ENCODE measurements at places on chromosomes 11 and 22. TPM values are rescaled to one million over a fixed set of nuclear protein-coding genes. Genes with fewer than 3 reads are reported as not detected.
A peak's percentile ranks its signal among the peaks of the same experiment; 100 is the strongest.

GRCh38 chr11:71218789-71219499, 33.4 kb downstream of the SHANK2 start:
- H3K4me1 ChIP-seq = no peaks in the 10 kb centered on the region
- H3K27me3 ChIP-seq = peaks cover 34% of the 10 kb centered on the region
- H3K36me3 ChIP-seq = no peaks in the 10 kb centered on the region
- H3K27ac ChIP-seq = no peak overlapping the region
- peak; percentile 29 for DNase-seq
- no peak overlapping the region for H3K4me3 ChIP-seq

- H3K27me3 ChIP-seq = no peaks in the 10 kb centered on the region
- H3K4me1 ChIP-seq = peaks cover 43% of the 10 kb centered on the region
- H3K27ac ChIP-seq = no peak overlapping the region
- DNase-seq = no peak
These were observed 2.1 kb downstream of the INPPL1 start for GRCh38 chr11:72226701-72227100.

GRCh38 chr11:132648851-132649250, 883.5 kb downstream of the OPCML start:
- no peaks in the 10 kb centered on the region for H3K36me3 ChIP-seq
- DNase-seq = no peak
- H3K4me1 ChIP-seq = peaks cover 15% of the 10 kb centered on the region
- no peaks in the 10 kb centered on the region for H3K27me3 ChIP-seq
- peak overlapping the region; percentile 39 for H3K27ac ChIP-seq
- no peak overlapping the region for H3K4me3 ChIP-seq

GRCh38 chr11:32256466-32256865, 165.6 kb downstream of the RCN1 start:
- no peaks in the 10 kb centered on the region for H3K36me3 ChIP-seq
- H3K27me3 ChIP-seq = peaks cover 7% of the 10 kb centered on the region
- no peak overlapping the region for H3K27ac ChIP-seq
- DNase-seq = no peak

DNA sequence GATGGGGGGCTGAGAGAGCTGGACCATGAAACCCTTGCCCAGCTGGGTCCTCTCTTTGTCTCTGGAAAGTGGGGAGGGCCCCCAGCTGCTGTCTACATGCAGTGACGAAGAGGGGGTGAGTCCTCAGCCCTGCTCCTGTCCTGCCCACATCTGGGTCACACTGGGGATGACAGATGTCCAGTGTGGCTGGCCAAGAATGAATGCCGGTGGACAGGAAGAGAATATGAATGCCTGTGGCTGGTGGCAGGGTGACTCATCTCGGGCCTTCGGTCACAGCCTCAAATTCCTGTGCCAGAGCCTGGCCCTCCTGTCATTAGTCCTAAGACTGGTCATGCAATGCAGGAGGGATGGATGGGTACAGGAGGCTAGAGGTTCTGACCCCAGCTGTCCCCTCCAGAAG, 2.2 kb upstream of the PNPLA3 start:
- no peaks in the 10 kb centered on the region for H3K36me3 ChIP-seq
- H3K27ac ChIP-seq = peak overlapping the region; percentile 30
- no peak overlapping the region for H3K4me3 ChIP-seq
- peaks cover 32% of the 10 kb centered on the region for H3K4me1 ChIP-seq
- no peak for DNase-seq

Gene ADAMTS8
- 1.0 TPM for total RNA-seq

DNA sequence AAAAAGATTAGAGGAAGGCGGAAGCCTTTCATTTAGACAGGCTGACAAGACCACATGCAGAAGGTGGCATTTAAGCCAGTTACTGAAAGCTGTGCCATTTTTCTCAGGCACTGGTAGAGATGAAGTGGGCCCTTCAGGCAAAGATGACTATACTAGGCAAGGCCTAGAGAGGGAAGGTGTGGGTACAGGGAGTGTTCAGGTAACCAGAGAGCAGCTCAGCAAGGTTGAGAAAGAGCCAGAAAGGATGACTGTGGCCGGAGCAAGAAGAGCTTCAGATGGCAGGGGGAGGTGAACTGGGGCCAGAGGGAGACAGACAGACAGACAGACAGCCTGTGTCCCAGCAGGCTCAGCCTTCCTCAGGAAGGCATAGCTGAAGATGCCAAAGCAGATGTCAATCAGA, 88.1 kb upstream of the NARS2 start:
- no peak overlapping the region for H3K4me3 ChIP-seq
- H3K4me1 ChIP-seq = peaks cover 41% of the 10 kb centered on the region

Gene IGSF22
- total RNA-seq = not detected

DNA sequence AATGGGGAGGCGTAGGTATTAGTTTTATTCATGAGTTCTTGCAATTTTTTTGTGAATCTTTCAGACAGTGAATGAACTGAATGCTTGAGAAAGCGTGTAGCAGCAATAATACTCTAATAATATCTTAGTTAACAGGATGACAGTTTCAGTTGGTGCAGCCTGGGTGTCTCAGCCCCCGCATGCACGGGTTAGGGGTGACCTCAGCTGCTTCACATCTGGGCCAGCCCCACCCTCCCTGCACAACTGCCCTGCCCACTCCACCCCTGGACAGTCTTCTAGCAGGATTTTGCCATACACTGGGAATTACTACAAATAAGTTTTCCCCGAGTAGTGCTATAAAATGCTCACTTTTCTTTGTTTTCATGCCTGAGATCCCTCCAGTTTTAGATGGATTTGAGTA, 83.2 kb downstream of the ST3GAL4 start:
- H3K27me3 ChIP-seq = no peaks in the 10 kb centered on the region
- peaks cover 17% of the 10 kb centered on the region for H3K4me1 ChIP-seq
- DNase-seq = no peak
- H3K4me3 ChIP-seq = no peak overlapping the region
- H3K36me3 ChIP-seq = no peaks in the 10 kb centered on the region

DNA sequence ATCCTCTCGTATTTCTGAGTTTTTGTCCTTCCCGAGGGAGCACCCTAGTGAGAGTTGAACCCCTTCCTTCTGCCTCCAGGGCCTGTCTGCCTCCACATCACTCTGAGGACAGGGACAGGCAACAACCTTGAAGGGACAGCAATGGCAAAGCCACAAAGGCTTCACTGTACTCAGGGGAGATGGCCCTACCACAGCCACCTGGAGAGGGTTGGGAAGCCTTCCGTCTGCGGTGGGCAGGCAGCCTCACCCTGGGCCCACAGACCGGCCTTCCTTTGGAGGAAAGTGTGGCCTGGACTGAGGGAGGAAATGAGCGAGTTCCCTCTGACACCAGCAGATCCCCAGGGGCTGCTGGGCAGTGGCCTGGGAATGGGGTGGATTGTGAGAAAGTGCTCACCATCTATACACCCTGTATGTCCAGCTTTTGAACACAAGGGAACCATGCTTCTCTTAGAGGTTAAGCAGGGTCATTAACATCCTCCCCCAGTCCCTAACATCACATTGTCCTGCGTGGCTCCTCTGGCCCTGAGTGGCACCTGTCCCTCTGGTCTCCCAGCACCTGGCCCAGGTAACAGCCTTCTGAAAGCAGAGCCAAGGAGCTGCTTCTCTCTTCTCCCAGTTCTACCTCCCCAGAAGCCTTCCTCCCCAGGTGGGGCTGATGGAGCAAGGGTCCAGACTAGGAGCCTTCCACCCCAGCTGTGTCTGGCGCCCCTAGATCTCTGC, 6.8 kb downstream of the SLC35C1 start:
- H3K27me3 ChIP-seq = no peaks in the 10 kb centered on the region
- peaks cover 26% of the 10 kb centered on the region for H3K4me1 ChIP-seq
- no peak for DNase-seq
- H3K4me3 ChIP-seq = no peak overlapping the region
- no peak overlapping the region for H3K27ac ChIP-seq

DNA sequence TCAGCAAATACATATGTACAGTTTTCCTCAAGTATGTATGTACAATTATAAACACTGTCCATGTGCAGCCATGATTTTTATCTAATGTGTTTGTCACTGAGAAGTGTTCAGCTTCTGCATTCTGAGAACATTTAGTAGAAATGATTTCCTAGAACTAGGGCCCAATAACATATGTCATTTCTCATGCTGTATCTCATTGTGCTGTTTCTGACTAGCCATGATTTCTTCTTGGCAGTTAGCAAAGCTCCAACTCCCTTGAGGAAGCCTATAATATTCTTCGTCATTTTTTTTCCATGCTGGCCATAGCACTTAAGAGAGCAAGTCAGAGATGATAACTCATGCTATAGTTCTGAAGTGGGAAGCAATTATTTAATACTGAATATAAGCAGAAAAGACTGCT, 187.8 kb downstream of the DDX10 start:
- no peak overlapping the region for H3K4me3 ChIP-seq
- no peaks in the 10 kb centered on the region for H3K27me3 ChIP-seq
- DNase-seq = no peak
- H3K36me3 ChIP-seq = peaks cover 2% of the 10 kb centered on the region
- H3K4me1 ChIP-seq = peaks cover 37% of the 10 kb centered on the region

Gene OR2D2
- total RNA-seq = not detected

Gene CELSR1
- 27.9 TPM for total RNA-seq
